ENCODE measurements at places on chromosomes 16 and 17.

- DNase-seq, result no peak
These were observed 11.5 kb upstream of the TMEM106A start for GRCh38 chr17:43200127-43200526.

- DNase-seq, result no peak
These were observed 75.6 kb upstream of the LGALS9 start for GRCh38 chr17:27555339-27555738.

GRCh38 chr16:8168016-8168415 lies 422.3 kb downstream of the TMEM114 start:
- DNase-seq, result no peak

DNA sequence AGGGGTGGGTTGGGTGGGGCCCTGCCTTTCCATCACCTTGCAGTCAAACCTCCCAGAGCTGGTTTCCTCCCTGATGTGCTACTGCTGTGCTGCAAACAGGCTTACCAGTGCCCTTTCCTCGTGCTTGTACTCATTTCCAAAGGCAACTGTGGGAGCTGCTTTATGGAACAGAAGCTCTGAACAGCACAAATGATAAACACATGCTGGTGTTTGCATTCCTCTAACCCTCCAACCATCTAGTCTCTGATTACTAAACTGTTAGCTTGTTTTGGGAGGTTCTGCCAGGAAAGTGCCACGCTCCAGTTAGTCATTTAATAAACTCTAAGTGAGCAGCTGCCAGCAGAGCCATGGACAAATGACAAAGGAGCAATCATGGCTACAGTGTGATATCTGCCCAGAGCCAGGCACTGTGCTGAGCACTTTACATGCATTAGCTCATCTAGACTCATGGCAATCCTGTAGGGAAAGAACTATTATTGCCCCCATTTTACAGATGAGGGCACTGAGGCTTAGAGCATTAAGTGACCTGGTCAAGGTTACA lies 110.4 kb downstream of the VAT1L start:
- DNase-seq, result no peak

DNA sequence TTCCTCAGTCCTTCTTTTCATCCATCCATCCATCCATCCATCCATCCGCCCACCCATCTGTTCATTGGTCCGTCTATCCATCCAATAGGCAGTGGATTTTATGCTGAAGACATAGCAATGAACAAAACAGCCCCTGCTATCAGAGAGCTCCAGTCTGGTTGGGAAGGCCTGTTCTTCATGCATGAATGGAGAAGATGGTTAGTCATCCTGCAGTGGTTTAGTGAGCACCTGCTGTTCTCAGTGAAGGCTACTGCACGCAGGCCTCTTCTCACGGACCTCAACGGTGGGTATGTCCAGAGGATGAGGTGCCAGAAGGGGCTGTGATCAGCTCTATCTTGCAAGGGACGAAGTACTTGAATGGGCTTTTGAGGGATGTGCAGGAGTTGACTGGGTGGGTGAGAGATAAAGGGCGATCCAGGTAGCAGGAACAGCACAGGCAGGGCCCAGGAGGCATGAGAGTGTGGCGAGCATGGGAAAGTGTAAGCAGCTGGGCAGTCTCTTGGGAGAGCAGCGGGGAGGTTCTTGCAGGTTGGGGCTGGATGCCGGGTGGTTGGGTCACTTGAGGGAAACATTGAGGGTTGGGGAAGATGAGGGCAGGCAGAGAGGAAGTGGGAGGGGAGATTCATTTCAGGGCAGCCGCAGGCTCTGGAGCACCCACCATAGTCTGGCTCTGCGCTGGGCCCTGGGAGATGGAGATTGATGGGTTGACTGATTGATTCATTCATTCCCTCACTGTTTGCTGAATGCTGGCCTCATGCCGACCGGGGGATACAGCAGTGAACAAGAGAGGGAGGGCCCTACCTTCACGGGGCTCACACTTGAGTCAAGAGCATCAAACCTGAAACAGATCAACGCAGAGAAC lies 115.0 kb upstream of the CIBAR2 start:
- no peak for DNase-seq

DNA sequence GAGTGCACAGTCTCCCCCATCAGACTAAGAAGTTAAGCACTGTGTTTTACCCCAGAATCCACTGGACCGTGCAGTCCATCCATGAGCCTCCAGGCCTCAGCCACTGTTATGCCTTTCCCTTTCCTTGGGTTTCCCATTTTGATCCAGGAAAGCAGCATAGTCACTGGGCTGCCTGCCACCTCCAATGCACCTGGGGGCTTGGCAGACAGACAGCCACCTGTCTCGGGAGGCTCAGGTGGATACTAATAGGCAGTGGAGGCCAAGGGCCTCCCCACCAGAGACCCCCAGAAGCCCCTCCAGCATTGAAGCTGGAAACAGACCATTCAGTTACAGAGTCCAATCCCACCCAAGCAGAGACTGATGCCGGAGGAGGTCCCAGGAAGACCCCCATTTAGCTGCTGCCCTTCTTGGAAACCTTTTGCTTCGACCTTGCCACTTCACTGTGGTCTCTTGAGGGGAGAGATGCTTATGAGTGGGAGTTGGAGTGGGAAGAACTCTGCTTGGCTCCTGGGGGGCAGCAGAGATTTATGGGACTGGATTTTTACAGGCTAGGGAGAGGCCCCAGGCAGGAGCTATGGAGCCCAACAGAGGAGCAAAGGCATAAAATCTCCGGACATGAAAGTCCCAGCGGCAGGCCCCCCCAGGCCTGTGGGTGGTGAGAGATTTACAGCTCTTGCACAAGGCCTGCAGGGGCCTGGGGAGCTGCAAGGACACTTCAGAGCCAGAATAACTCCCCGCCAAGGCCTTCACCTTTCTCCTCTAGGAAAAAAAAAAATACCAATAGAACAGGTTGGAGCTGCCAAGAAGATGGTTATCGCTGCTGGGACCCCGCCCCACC lies 12.2 kb upstream of the SP2 start:
- no peak for DNase-seq

DNA sequence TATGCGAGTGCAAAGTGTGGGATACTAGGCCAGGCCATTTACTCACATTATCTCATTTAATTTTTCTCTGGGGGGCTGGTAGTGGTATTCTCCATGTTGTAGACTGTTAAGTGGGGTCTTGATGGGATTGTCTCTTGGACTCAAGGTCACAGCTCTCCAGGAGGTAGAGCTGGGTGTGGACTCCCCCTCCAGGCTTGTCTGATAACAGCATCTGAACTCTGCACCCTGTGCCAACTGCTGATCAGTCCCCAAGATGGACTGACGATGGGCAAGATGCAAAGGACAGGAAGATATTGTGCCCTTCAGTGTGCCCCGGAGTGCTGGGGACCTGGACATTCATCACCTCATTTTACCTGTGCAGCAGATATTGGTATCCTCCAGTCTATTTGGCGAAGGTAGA lies 147.8 kb downstream of the MSI2 start:
- no peak for DNase-seq

DNA sequence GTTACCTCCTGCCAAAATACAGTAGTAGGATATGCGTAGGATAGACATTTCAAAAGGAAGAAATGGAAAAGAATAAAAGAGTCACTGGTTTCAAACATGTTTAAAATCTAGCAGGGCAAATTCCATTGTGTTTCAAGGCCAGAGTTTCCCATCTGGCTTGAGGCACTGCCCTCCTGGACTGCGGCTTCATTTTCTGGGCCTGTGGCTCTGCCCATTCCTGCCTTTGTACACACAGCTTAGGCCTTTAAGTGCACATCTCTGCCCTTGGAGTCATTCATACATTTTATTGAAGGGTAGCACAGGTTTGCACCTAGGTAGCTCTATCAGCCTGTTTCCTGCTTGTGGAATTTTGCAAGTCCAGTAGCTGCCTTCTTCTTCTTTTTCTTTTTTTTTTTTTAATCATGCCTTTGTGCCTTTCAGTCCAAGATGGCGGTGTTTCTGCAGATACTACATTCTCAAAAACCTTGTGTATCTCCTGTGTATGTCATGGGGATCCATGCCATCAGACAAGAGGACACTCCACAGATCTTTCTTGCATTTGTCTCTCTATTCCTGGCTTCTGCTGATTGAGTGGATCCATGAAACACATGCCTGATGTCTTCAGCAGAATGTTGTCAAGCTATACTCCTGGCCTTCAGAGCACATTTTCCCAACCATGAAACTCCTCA lies 282.9 kb downstream of the BCAS3 start:
- no peak for DNase-seq

GRCh38 chr17:78707923-78708322 lies 74.2 kb downstream of the CYTH1 start:
- DNase-seq, result no peak

- DNase-seq, result no peak
These were observed 195.7 kb upstream of the WSCD1 start for GRCh38 chr17:5874486-5874885.

DNA sequence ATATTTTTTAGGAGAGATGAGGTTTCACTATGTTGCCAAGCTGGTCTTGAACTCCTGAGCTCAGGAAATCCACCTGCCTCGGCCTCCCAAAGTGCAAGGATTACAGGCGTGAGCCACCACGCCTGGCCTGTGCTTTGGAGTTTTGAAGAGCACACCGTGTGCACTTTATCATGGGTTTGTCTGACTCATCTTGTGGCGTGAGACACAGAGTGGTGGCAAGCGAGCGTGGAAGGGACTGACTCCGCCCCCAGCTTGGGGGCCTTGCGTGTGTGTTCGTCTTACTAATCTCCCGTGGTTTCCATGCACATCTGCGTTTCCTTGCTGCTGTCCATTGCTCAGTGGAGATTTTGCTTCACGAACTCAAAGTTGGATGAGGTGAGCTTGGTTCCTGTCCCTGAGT lies 22.9 kb downstream of the CRAMP1 start:
- DNase-seq, result no peak

DNA sequence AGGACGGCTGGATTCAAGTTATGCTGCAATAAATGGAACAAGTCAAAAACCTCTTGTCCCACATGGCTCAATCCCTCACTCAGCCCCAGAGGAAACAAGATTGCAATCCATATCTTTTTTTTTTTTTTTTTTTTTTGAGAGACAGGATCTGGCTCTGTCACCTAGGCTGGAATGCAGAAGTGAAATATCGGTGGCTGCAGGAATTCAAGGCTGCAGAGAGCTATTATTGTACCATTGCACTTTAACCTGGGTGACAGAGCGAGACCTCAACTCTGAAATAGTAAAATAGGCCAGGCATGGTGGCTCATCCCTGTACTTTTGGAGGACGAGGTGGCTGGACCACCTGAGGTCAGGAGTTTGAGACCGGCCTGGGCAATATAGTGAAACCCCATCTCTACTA lies 2.7 kb upstream of the PDE6G start:
- no peak for DNase-seq
